Brain (organoid and tissue), 16 donors: ENCODE measurements at places on chromosomes 4 and X.

DNA sequence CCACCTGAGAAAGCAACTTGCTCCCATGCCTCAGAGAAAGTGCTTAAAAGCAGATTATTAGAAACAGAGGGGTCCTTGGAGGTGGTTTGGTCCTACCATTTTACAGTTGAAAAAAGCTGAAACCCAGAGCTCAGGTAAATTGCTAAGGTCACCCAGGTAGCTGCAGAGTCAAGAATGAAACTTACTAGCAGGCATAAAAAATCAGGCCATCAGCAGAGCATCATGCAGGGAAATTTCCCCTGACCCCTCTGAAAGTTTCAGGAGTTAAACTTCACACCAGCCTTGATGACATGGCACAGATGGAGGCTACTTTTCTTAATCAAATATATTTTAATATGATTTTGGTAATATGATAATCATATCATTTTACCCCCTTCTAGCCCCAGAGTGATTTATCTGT, 70.3 kb downstream of the IRF2 start:
- DNase-seq: no peak

DNA sequence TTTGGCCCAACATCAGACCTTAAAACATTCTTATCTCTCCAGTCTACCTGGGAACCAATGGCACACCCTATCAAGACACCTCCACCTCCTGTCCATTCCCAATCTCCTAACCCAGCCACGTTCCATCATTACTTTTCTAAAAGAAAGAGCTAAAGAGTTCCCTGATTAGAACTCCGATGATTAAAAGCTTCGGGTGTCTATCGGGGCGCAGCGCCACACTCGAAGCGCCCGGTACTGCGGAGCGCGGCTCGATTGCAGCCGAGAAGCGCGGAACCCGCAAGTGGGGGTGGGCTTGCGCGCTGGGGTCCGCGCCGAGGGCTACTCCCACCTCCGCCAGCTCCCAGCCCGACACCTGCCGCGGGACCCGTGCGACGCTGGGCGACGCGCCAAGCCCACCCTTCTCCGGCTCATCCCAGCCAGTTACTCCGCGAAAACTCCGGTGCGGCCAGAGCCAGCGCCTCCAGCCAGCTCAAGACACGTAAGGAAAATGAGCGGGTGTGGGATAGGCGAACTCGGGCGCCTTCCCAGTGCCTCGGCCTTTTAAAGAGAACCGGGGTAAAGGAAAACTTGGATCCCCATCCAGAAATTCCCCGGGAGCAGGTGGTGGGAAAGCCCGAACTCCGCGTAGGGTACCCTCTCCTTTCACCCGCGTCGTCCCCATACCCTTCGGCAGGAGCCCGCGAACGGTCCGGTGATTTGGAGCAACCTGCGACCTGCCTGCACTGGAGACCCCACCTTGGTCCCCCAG, 593 bp downstream of the NPY1R start:
- DNase-seq: peak; percentile 83

- DNase-seq: peak; percentile 29
These were observed 277.8 kb downstream of the GABRG1 start for GRCh38 chr4:45846016-45846415.

- DNase-seq: no peak
These were observed 29.5 kb upstream of the SERTM2 start for GRCh38 chrX:111481896-111482295.

DNA sequence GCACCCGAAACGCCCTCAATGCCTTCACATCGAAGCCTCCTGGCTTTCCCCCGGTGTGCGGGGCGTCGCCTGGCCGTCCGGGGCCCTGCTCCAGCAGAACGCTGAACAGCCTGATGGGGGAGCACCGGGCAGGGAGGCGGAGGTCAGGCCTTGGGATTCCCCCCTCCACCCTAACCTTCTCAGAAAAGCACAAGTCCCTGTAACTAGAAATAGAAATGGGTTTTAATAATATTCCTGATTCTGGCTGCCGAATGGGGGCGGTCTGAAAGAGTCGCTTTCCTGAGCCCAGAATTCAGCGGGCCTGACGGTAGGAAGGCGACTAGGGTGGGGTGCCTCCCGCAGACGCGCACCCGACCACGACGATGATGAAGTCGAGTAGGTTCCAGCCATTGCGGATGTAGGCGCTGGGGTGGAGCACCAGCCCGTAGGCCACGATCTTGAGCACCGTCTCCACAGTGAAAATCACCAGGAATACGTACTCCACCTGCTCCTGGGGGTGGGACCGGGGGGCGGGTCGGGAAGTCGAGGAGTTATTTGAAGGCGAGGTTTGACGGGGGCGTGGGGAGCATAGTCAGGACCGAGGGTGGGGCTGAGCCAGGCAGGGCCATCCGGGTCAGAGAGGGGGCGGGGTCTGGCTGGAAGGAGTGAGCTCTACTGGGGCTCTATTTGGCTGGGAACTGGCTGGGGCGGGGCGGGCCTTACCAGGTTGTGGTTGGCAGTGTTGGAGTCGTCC, 2.5 kb downstream of the CACNA1F start:
- peak; percentile 15 for DNase-seq

- no peak for DNase-seq
These were observed 869.8 kb upstream of the AGA start for GRCh38 chr4:178311997-178312396.

GRCh38 chr4:165754664-165755063, 118.4 kb upstream of the TLL1 start:
- no peak for DNase-seq

GRCh38 chr4:23631255-23631950, 258.4 kb downstream of the PPARGC1A start:
- DNase-seq: no peak

DNA sequence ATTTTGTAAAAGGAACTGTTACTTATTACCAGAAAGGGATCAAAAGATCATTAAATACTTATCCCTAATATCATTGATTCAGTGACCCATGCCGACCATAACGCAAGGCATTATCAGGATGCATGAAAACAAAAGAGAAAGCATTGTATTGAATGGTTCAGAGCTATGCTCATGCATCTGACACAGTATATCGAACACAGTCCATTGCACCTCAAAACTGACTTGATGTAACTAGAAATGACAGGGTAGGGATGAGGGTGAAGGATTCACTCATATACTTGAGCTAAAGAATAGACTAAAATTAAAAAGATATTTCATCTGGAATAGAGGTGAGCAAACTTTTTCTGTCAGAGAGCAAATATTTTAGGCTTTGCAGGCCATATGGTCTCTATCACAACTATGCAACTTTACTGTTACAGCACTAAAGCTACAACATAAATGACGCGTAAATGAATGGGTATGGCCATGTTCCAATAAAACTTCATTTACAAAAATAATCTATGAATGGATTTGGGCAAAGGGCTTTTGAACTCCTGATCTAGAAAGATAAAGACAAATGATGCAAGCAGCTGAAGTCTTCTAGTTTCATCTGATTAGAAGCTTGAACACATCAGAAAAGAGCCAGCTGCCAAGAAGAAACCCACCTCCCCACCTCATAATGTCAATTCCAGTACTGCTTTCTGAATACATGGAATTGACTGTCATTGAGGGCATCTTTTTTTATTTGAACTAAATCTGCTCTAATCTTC, 12.9 kb upstream of the SPP1 start:
- no peak for DNase-seq

DNA sequence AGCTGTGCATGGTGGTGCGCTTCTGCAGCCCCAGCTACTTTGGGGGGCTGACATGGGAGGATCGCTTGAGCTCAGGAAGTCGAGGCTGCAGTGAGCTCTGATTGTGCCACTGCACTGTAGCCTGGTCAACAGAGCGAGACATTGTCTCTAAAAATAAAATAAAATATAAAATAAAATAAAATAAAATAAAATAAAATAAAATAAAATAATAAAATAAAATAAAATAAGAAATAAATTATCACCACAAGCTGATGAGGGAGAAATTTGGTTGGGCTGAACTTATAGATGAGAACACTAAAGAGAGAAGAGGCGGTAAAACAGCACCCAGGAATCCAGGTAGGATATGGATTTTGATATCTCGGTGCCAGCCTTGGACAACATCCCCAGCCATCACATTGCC, 933.7 kb downstream of the NLGN4X start:
- no peak for DNase-seq

DNA sequence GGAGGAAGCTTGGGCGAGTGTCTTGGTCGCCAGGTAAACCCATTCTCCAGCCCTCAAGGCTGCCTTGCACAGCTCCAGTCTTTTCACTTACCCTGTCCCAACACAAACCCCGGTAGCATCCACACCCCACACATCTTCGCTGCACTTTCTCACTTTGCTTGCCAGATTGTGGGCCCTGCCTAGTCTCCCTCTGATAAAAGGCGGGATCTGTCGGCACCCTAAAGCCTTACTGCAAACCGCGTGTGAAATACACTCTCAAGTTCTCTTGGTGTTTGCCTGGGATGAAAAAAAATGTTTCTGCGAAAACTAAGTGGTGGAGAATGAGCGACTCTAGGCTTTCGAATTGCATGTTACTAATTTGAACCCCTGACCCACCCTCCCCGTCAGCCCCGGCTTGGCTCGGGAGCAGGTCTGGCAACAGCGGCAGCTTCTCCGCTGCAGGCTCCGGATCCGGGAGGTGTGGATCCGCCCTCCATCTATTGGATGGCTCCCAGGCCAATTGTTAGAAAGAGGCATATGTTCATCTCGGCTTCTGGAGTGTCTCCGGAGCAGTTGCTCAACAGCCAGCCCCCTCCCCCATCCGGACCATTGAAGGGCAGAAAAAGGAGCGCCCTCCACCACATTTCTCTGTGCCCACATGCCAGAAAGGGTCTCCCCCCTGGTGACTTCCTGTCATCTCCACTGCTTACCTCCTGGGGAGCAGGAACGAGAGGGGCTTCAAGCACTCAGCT, 3.0 kb upstream of the CITED1 start:
- DNase-seq: peak; percentile 89

DNA sequence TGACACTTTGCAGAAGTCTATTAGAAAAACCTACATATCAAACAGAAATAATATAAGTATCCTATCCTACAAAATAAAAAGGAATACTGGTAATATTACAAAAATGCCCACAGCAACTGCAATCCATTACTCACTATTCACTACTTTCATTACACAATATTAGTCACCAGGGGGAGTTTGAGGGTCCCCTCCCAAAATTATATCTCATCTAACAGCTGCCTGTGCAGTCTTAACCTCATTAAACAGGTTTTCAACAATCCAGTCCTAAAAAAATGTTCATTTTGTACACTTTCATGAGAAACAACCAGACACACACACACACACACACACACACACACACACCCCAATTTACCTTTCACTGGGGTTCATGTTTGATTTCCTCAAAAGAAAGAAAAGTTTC, 2.9 kb downstream of the CLOCK start:
- DNase-seq: no peak

- DNase-seq: no peak
These were observed 90.7 kb downstream of the EVC start for GRCh38 chr4:5801696-5802095.
